ELF-1 (cell line): ENCODE measurements at places on chromosomes 4 and X.

GRCh38 chr4:27397886-27398285 is 537.2 kb downstream of the STIM2 start:
- DNase-seq, result no peak

- DNase-seq, result no peak
Observed at GRCh38 chr4:93370256-93370655, 458.3 kb upstream of the ATOH1 start.

GRCh38 chr4:73732759-73733431 is 7.5 kb upstream of the CXCL8 start:
- no peak for DNase-seq

DNA sequence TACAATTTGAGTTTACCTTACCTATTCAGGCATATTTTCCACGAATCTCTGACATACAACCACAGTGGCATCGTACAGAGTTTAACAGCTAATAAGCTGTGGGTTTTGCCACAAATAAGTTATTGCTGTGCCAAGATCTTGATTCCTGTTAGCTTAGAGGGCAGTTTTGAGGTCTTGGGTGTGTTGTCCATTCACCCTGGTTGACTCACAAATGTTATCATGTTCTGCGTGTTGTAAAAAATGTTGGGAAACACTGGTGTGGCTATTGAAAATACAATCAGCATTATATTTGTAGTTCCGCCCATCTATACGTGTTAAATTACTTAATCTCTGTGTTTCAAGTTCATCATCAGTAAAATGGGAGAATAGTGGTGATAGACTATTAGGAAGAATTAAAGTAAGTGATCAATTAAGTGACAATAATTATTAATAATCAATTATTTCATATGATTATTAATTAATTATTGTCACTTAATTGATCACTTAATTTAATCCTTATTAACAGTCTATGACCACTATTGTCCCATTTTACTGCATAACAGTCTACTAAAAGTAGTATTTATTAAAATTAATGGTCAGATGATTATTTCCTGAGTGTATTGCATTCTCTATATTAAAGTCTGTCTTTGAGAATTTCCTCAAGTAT is 96.3 kb downstream of the TMA16 start:
- DNase-seq, result no peak

DNA sequence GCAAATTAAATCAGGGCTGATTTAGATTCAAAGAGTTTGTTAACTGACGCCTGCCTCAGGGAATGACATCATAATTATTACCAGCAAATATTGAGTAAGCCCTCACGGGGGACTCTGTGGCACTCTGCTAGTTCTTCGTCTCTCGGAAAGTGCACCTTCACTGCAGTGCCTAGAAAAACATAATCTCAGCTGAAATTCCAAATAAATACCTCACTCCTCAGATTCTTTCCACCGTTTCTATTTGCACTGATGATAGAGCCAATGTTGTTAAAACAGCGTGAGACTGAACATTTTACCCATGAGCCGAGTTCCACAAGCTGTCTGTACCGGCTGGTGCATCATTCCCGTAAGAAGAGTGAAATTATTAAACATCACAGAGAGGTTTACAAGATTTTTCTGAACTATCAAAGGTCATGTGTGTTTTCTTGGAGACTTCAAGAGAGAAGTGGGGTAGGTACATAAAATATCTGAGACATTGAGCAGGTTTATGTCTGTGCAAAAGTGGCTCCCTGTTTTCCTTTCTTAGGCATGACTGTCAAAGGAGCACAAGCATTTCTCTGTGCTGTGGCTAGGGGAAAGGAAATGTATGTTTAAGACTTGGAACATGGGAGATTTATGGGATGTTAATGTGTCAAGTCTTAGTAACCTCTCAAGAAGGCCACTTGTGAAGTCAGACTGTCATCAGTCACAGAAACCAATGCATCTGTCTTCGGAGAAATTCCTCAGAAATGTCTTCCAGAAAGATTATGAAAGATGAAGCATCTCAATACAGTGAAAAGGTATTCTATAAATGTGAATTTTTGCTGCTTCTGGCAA is 119.6 kb downstream of the CBLL2 start:
- no peak for DNase-seq

DNA sequence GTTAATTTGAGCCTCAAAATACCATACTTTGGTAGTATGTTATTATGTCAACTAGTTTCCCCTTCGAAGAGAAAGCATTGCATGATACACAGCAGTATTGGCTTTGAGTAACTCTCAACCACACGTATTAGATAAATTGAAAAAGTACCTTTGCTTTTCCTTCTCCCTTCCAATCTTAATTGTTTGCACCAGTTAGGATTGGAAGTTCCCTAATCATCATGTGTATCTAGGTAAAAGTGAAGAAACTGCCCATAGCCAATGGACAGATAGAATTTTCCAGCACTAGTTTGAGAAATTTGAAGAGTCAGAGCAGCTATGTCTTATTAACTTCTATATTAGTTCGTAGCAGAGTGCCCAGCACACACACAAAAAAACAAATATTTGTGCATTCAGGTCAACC is 241.3 kb downstream of the COX7B2 start:
- DNase-seq, result no peak

GRCh38 chr4:61604054-61604453 is 403.9 kb downstream of the ADGRL3 start:
- DNase-seq, result no peak

DNA sequence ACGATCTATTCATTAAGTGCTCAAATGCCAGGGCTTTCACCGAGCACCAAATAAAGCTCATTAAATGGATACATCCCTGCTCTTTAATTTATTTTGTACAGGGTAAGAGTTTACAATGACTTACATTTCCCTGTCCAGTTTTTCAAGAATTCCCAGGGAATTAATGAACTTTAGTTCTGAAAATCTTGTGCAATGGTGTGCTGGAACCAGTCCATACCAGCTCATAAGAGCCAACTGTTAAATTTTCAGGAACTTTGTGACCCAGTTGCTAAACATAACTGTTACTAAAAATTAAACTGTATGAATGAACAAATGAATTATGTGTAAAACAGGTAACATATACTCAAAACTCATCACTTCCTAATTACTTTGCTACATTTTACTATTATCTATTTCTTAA is 191.7 kb upstream of the RASGEF1B start:
- DNase-seq, result no peak

GRCh38 chr4:188016754-188017153 is 21.2 kb downstream of the ZFP42 start:
- DNase-seq, result peak; percentile 68

DNA sequence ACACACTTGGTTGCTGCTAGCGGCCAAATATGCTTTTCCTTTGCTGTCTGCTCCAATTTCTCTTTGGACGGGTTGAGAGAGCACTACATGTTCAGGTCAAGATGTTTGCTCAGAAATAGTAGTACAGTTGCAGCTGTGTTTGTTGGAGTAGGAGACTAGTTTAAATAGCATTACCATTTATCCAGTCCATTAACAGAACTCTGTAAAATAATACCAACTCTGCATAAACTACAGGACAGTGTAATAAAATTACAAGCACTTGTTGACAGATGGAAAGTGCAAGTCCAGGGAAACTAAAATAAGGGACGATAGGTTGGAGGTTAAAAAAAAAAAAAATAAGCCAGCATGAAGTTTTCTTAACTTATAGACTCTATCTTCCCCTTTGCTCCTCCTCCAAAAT is 20.2 kb downstream of the SLIT2 start:
- no peak for DNase-seq

GRCh38 chr4:75547647-75548387 is 8.0 kb upstream of the ODAPH start:
- DNase-seq, result no peak

DNA sequence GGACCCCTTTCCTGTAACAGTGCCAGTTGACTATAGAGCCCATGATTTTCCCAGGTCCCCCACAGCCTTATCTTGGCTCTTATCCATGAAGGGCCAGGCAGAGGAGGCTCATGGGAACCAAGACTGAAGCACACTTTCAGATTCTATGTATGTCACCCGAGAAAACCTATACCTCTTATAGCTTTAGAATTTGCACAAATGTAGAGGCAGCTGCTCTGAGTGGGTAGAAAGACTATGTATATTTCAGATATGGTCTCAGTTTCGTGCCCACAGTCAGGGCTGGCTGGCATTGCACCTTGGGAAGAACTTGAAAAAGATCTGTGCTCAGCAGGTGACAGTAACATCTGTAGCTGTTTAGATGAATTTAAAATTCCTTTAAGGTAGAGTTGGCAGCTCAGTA is 8.3 kb upstream of the LNX1 start:
- DNase-seq, result no peak

- DNase-seq, result no peak
Observed at GRCh38 chr4:138655985-138656384, 359.6 kb upstream of the NOCT start.

DNA sequence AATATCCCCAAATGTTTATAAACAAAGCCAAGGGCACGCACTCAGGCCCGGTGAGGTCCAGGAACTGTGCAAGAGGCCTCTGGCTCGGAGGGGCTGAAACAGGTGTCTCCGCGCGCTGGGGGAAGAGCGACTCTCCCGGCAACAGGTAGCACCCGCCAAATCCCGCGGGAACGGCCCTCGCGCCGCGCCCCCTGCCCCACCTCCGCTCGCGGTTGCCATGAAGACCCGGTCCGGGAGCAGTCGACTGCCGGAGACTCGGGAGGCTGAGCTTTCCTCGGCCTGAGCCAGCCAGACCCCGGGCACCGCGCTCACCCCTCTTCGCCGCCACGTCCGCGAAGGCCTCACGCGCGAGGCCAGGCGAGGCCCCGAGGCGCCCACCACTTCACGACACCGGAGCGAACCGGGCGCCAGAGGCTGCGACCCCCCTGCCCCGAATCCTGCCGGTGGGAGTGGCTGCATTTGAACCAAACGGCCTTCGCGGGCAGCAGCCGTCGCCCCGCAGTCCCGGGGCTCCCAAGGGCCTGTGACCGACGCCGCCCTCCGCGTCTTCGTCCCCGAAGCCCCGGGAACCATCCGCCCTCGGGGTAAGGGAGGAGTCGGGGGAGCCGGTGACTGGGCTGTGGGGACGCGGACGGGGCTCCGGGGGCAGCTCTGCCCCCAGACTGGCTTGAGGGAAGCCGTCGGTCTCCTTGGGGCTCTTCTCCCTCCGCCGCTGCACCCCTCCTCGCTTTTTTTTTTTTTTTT is at the start of gene NSUN7:
Gene NSUN7 (plus strand): TSS at position 239 of the 744 bp plus-strand sequence. CDS start 739 bp downstream, outside the sequence.
- peak; percentile 93 for DNase-seq

DNA sequence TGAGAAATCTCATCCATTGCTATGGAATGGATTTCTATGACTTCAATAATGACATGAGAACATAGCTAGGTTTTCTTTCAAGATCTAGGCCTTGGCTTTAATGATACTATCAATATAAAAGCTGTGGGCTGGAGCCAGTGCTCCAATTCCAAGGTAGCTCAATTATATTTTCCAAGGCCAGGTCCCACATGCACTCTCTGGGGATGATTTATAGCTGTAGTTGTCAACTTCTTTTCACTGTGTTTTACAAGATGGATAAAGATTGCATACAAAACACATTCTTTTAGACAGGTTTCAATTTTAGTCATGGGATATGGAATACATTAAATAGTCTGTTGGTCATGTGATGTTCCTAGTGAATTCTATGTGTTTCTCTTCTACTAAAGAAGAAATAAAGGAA is 156.7 kb downstream of the DCAF12L1 start:
- DNase-seq, result no peak

DNA sequence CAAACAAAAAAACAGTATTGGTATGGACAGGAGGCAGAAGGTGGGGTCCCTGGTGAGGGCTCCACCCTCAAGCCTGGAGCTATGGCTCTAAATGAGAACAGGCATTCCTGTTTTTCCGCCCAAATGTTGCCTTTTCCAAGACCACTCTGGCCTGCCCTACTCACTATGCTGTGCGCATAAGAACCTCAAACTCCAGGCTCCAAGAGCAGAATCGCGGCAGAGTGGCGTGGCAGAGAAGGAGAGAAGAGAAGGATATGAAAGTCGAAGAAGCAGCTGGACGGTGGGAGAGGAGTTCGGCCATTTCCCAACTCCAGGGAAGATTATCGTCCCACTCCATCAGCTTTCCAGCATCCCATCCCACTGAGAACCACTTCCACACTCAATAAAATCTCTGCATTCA is 207.8 kb downstream of the FAT4 start:
- no peak for DNase-seq

GRCh38 chr4:9877123-9877522 is 95.7 kb downstream of the DRD5 start:
- DNase-seq, result no peak

DNA sequence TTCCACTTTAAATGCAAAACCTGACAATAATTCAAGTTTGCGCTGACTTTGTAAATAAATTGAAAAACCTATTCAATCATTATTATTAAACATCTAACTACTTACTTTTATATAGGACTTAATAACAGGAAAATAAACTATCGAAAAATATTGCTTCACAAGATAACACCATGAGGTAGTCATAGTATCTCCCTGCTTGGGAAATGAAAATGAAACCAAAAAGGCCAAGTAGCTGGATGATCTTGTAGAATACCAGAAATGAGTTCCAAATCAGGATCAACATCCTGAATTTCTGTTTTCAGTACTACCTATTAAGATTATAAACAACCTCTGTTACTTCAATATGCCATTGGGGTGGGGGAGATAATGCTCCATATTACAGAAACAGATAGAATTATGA is 58.9 kb downstream of the CHIC2 start:
- no peak for DNase-seq

GRCh38 chrX:1239681-1240142 is 27.3 kb upstream of the CRLF2 start:
- DNase-seq, result no peak

GRCh38 chr4:127844601-127845116 is 36.0 kb upstream of the PLK4 start:
- peak; percentile 4 for DNase-seq

GRCh38 chrX:23901060-23901459 is 6.7 kb downstream of the APOO start:
- DNase-seq, result peak; percentile 73

- DNase-seq, result no peak
Observed at GRCh38 chr4:134727696-134728095, 526.1 kb upstream of the PABPC4L start.

- no peak for DNase-seq
Observed at GRCh38 chr4:177385576-177386277, 56.5 kb downstream of the AGA start.

- no peak for DNase-seq
Observed at GRCh38 chr4:78068481-78068880, 11.4 kb downstream of the FRAS1 start.

- DNase-seq, result no peak
Observed at GRCh38 chr4:124189545-124189944, 523.0 kb downstream of the ANKRD50 start.

- DNase-seq, result no peak
Observed at GRCh38 chr4:159258889-159259560, 156.1 kb downstream of the RAPGEF2 start.

- DNase-seq, result no peak
Observed at GRCh38 chr4:86718152-86718551, 124.0 kb downstream of the PTPN13 start.

DNA sequence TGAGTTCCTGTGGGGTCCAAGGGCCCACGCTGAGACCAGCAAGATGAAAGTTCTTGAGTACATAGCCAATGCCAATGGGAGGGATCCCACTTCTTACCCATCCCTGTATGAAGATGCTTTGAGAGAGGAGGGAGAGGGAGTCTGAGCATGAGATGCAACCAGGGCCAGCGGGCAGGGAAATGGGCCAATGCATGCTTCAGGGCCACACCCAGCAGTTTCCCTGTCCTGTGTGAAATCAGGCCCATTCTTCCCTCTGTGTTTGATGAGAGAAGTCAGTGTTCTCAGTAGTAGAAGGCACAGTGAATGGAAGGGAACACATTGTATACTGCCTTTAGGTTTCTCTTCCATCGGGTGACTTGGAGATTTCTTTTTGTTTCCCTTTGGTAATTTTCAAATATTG is 4.8 kb downstream of the MAGEA11 start:
- DNase-seq, result no peak

- DNase-seq, result peak; percentile 90
Observed at GRCh38 chr4:56752985-56753384, 68.5 kb downstream of the SPINK2 start.
